ENCODE measurements at places on chromosomes 3 and 15.

DNA sequence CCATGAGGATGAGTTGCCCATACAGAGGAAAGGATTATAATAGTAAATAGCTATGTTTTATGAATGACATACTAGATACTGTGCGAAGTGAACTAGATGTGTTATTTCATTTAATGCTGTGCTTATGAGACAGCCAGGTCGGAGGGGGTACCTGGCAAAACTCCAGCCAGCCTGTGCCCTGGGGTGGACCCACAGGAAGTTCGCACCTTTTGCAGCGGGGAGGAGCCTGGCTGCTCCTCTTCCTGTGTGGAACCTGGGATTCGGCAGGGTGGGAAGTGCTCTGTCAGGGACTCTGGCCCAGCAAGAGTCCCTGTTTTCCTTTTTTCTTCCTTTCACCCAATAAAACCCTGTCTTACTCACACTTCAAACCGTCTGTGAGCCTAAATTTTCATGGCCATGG is 452.2 kb downstream of the IL5RA start:
- DNase-seq: no peak

DNA sequence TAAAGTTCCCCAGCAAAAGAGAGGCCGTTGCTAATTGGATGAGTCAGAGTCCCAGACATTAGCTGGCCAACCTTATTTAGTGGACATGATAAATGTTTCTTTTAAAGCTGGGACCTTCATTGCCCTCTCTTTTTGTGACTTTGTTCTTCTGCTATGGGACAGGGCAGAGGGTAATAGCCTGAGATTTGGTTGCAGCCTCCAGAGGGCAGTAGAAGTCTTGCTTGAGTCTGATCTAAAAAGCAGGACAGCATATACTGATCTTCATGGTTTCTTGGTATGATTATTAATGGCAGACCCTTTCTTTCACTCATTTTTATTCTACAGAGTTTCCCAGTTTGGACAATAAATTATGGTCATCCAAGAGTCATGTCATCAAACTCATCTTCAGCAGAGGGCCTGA is 25.1 kb upstream of the ZKSCAN7 start:
- DNase-seq: peak; percentile 32

- DNase-seq: peak; percentile 96
These were observed 2.0 kb downstream of the AP2M1 start for GRCh38 chr3:184176377-184177330.

GRCh38 chr3:45983770-45984169 is 11.9 kb downstream of the FYCO1 start:
- DNase-seq: no peak

All from HFFc6 (cell line).